ENCODE measurements at places on chromosomes 2 and 18.

DNA sequence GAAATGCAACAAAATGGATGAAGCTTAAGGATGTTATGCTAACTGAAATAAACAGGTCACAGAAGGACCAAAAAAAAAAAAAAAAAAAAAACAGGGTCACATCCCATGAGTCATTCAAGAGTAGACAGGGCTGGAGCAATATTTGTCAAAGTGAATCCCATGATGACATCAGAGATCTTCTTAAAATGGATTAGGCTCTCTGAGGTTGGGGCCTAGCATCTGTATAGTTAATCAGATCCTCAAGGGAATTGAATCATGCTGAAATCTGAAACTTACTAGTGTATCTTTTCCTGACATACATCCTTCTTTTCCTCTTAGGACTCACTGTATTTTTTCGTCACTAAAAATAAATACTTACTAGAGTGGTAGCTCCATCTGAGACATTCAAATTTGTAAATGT lies 380.6 kb upstream of the NXPH2 start:
- DNase-seq, result peak; percentile 98

DNA sequence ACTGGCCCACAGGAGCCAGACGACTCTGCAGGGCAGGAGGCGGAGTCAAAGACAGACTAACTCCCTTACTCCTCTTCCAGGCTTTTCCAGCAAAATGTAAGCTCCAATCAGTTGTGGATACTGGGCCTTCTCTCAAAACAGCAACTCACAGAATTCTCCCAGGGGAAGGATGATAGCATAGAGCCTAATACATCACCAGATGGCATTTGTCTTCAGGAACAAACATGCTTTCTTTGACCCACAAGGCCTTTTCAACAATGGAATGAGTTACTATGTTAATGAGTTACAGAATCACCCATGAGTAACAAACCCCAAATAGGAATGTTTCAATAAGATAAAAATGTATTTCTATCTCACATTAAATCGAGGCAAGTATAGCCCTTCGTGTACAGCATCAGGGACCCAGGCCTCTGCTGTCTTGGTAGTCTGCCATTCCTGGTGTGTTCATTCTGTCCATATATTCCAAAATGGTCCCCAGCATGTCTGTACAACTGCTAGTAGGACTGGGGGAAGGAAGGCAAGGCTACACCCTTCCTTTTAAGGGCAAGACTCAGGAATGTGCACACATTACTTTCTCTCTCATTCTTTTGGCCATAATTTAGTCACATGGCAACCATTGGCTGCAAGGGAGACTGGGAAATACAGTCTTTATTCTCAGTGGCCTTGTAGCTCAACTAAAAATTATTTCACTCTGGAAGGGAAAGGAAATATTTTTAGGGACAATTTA lies 76.4 kb downstream of the BOD1L2 start:
- DNase-seq, result peak; percentile 25

GRCh38 chr2:225319872-225320271 lies 79.6 kb upstream of the NYAP2 start:
- DNase-seq, result no peak

GRCh38 chr2:59789523-59789922 lies 763.9 kb downstream of the BCL11A start:
- no peak for DNase-seq

- no peak for DNase-seq
Measured at GRCh38 chr2:38386377-38386776, 9.3 kb upstream of the ATL2 start.

DNA sequence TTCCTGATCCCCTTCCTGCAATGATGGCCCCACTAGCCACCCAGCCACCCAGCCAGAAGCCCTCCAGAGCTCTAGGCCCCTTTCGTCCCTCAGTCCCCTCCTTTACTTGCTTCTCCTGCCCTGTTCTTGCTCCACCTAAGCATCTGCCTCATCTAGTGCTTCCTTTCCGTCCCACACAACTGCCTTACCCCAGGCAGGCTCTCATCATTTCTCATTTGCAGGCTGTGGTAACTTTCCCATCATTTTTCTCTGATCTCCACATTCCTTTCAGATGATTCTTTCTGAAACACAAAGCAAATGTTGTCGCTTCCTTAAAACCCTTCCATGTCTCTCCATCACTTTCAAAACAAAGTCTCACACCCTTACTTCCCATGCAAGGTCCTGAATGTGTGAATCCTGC lies 459.8 kb downstream of the METTL4 start:
- DNase-seq, result no peak

DNA sequence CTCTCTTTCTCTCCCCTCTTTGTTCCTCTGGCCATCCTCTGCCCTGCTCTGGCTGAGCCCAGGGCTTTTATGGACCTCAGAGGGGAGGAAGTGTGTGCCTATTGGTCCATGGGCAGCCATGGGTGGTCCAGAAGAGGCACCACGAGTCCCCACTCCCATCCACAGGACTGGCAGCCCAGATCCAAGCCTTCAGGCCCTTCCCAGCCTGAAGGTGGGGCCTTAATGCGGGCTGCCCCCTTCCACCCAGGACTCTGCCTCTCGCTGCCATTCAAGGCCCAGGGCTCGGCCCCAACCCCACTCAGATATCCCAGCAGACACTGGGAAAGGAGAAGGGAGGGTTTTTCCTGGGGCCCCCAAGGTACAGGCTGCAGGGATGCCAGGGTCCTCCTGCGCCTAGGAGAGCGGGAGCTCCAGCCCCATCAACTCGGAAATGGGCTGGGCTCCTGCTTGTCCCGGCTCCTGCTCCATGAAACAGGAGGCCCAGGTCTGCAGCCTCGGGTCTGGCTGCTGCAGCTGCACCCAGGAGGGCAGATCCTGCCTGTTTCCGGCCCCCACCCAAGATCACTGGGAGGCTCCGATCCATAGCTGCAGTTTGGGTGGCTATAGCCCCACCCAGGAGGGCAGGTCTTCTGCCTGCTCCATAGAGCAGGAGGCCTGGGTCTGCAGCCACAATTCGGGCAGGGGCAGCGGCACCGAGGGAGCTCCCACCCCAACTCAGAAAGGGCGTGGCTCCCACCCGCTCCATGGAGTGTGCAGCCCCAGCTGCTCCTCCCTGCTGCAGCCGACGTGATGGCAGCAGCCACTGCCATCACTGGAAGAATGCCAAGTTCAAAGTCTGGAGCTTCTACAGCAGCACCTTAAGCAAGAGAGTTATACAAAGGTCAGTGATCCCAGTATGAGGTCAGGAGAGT lies 116.6 kb upstream of the RBBP8 start:
- peak; percentile 61 for DNase-seq

DNA sequence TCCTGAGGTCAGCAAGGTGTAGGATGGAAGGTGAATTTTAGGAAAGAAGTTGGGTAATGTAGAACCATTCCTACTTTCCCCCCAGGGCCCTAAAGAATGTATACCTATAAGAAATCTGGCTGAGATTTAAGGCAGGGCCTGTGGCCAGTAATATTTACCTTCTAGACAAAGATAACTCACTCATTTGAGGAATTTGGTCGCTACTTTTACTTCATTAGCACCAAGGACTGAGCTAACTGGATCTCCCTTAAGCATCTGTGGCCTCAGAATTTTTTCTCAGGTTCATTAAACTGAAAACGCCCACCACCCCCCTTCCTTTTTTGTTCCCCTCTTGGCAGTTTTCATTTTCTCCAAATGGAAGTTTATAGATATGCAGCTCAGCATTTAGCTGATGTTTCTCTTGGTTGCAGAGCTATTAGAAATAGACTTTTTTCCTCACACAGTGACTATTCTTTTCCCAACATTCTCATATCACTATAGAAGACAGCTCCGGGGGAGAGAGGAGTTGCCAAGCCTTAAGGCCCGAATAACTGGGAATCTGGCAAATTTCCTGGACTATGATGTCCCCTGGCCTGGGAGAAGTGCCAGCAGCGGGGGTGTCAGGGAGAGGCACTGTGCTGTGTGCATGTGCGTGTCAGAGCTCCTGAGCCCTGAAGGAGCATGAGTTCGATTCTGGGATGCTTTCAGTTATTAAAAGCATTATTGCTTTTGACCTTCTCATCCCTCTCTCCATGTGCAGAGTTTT lies 310.9 kb downstream of the PRKCE start:
- DNase-seq, result no peak

- DNase-seq, result no peak
Measured at GRCh38 chr18:3689091-3689490, 239.1 kb downstream of the TGIF1 start.

DNA sequence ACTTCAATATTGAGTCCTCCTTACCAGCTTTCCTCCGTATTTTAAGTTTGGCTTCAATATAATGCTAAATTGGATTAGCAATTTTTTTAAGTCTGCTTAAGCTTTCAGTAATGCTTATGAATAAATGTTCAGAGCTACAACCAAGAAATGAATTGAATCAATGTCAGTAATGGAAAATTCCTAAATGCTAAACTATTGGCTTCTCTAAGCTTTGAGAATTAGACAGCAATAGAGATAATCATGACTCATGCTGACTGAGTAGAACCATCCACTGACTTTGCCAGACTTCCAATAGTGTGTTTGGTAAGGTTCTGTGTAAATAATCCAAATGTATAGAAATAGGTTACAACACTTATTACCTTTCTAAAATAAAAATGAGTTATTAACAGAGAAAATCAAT lies 8.9 kb upstream of the PDE1A start:
- no peak for DNase-seq
